Neural progenitor cell (in vitro differentiated cells): ENCODE measurements at places on chromosomes 16 and 17.

GRCh38 chr16:87725596-87726235 is 40.1 kb downstream of the KLHDC4 start:
- no peak for DNase-seq

- no peak for DNase-seq
Measured at GRCh38 chr16:1028524-1029258, 43.9 kb upstream of the SSTR5 start.

DNA sequence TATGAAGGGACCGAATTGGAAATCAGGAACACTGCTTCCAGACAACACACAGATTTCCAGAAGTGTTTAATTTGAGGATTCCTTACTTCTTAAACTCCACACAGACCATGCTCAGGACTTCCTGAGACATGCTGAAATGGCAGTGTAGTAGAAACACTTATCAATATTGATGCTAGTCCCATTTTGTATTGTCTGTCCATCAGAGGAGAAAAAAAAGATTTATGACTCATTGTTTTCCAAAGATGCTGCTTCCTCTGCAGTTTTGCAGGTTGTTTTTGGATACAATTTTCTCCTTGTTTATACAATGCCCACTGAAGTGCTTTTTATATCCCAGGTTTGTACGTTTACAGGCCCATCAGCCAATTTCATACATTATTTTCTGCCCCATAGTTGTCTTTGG is 68.3 kb upstream of the TANC2 start:
- DNase-seq = no peak

DNA sequence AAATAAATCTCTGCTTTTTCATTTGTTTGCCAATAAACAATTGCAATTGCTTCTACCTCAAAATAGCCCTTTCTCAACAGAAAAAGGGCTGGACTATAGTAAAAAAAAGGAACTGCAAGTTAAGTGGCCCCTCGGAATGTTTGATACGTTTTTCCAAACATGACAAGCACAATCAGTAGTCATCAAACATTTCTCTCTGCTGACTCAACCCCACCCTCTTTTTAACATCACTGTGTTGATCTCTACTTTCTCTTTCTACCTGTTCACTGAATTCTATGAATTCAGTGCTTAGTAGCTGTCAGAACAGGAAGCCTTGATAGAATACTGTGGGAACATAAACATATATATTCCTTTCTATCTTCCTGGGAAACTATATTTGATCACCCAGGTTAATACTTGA is 116.5 kb upstream of the AXIN2 start:
- DNase-seq = no peak

GRCh38 chr16:9934723-9935508 is 247.3 kb downstream of the GRIN2A start:
- no peak for DNase-seq

GRCh38 chr16:50566014-50566962 is 18.1 kb downstream of the NKD1 start:
- no peak for DNase-seq

DNA sequence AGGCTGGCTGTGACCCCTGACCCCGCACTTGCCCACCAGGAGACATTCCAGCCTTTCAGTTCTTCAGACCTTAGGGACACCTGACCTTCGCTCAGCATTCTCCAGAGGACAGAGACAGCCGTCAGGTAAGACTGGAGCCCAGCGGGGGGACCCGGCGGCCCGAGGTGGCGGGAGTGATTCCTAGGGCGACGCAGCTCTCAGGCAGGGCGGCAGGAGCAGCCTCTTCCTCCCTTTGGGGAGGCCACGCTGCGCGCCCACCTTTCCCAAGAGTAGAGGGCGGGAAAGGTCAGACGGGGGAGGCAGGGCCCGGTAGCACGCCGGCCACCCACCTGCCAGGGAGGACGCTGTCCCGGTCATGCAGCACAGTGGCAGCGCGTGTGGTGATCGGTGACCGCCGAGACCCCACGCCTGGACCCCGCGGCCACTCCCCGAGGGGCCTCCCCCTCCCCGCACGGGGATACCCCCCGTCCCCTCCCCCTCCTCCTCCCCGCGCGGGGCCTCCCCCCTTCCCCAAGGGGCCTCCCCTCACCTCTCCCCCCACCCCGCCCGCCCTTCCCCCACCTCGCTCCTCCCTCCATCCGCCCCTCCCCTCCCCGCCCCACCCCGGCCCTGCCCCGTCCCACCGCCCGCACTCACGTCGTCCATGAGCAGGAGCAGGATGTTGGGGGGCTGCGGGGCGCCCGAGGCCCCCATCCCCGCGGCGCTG is 472 bp downstream of the GALNS start:
- DNase-seq = peak; percentile 60

DNA sequence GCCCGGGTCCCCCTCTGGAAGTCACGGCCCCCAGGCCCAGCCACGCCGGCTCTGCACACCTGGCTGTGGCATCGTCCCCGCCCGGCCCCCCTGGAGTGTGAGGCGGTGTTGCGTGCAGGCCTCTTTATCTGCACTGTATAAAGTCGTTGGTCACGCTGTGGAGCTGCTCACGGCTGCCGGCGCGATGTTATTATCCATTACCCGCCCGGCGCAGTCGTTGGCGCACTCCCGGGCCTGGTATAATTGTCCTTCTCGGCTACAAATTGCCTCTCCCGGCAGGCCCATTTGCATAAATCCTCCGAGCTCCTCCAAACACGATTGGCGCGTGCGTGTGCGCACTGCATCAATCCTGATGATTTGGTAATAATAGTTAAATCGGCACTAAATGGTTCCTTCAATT is 57.8 kb downstream of the BAHCC1 start:
- no peak for DNase-seq

- DNase-seq = no peak
Measured at GRCh38 chr17:7881276-7882054, 7.1 kb upstream of the CHD3 start.

DNA sequence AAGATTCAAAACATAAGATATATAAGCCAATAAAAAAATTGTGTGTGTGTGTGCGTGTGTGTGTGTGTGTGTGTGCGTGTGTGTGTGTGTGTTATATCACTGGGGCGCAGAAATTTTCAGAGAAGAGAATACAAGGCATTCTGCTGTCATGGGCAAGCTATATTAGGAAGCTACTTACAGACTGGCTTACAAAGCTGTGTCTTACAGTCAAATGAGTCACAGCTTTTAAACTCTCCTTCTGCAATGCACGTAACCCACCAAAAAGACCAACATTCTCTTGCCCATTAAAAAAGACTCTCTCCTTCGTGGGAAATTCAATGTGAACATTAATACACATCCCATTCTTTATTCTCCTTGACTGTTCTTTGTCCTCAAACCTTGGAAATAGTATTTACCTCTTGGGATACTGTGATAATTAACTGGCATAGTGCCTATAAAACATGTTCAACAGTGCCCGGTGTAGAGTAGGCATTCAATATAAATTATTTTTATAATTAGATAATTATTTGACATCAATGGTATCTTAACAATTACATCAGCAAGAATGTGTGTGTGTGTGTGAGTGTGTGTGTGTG is 860.4 kb upstream of the SOX9 start:
- DNase-seq = no peak

DNA sequence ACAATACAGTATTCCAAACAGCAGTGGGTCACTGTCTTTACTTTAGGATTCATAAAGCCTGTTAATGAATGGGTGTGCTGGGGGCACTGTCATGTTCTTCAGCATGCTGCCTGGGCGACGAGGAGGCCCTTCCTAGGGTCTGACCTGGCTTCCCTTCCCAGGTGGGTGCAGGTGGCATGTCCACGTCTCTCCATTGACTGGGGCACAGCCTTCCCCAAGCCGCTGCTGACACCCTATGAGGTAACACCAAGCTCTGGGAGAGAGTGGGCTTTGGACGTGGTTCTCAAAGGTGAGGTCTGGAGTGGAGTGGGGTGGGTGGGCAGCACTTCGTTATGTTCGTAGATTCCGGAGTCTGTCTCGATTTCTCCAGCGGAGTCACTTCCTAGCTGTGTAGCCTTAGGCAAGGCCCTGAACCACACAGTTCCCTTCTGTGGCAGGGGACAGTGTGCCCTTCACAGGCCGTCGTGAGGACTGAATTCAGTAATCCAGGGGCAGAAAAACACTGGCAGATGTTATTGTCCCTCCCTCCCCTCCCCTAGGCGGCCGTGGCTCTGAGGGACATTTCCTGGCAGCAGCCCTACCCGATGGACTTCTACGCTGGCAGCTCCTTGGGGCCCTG is 771 bp upstream of the OVCA2 start:
- DNase-seq = no peak

DNA sequence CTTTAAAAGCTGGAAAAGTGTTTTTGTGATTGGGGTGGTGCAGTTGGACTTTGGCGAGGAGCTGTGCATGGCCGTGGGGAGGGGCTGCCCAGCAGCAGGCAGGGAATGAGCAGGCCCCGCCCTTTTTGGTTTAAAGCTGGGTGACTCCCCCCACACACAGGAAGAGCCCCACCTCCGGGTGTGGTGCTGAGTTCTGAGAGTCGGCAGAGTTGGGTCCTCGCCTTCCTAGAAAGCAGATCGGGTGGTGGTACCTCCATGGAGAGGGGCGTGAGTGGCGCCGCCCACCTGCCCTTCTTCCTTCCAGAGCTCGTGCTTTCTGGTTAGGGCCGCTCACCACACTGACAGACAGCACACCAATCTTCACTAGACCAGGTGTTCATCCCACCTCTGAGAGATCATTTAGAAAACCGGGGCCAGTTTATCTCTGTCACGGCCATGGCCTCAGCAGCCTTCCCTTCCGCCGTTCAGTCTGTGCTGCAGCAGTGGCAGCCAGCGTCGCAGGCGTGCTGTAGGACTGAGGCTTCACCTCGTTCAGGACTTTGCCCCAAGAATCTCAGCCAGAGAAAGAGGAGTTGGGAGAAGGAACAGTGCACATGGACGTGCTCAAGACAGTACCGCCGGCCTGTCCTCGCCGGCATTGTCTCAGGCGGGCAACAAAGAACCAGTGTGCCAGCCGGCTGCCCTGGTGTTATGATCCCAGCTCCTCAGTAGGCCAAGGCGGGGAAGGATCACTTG is 144.0 kb upstream of the CHMP6 start:
- no peak for DNase-seq

- peak; percentile 52 for DNase-seq
Measured at GRCh38 chr17:57256708-57257112, 387 bp downstream of the MSI2 start.

GRCh38 chr17:79943347-79944241 is 92.1 kb downstream of the TBC1D16 start:
- DNase-seq = no peak

GRCh38 chr16:59060207-59060606 is 326.1 kb upstream of the GOT2 start:
- no peak for DNase-seq

DNA sequence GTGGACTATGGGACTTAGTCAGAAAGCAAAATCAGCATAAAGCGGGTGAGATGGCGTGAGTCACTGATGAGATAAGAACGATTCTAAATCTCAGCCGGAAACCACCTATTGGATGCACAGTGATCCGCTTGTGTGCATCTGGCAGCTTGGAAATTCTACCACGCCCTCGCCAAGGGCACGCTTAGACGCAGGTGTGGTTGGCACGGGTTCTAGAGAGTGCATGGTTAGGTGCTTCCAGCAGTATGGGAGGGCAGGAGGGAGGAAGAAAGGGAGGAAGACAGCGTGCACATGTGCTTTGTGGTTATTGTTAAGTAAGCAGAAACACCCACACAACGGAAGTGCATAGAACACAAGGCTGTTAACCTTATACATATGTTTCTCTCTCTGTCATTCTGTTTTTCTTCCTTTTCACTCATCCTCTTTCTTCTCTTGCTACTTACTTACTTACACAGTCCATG is 374.0 kb upstream of the ASIC2 start:
- no peak for DNase-seq

DNA sequence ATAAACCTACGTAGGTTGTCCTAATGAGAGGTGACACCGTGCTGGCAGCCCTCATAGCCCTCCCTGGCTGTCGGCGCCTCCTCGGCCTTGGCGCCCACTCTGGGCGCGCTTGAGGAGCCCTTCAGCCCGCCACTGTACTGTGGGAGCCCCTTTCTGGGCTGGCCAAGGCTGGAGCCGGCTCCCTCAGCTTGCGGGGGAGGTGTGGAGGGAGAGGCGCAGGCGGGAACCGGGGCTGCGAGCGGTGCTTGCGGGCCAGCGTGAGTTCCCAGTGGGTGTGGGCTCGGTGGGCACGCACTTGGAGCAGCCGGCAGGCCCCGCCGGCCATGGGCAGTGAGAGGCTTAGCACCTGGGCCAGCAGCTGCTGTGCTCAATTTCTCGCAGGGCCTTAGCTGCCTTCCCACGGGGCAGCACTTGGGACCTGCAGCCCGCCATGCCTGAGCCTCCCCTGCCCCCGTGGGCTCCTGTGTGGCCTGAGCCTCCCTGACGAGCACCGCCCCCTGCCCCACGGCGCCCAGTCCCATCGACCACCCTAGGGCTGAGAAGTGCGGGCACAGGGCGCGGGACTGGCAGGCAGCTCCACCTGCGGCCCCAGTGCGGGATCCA is 40.1 kb upstream of the AMZ2 start:
- DNase-seq = no peak

DNA sequence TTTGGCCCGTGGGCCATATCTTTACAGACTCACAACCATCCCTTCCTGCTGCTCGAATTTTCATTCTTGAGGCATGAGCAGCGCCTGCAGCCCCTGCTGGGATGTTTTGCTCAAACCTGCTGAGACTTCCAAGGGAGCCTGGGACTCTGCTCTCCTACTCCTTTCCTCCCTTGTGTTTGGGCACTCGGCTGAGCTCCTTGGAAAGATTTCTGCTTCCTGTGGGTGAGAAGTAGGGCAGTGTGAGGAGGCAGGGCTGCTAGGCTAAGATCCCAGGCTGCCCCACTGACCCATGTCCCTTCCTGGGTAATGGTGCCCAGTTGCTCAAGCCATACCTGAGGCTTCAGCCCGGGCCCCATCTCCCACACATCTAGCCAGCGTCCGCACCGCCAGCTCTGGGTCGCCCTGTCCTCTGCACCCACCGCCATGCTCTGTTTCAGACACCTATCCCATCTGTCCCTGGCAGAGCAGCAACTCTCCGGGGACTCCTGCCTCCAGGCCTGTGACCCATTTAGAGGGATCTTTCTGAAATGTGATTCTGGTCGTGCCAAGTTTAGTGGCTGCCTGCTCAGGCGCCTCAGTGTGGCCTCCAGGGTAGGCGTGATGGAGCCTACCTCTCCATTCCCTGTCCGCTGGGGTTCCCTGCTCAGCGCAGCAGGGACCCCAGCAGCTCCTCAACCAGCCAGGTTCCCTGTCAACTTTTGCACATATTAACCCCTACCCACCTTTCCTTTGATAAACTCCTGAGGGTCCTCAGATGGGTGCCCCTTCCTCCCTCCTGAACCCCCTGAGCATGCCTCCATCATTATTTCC is 190.1 kb downstream of the CCDC182 start:
- no peak for DNase-seq

- peak; percentile 62 for DNase-seq
Measured at GRCh38 chr16:27242868-27243590, 25.5 kb downstream of the NSMCE1 start.

- no peak for DNase-seq
Measured at GRCh38 chr17:82483836-82484235, 25.3 kb downstream of the NARF start.

DNA sequence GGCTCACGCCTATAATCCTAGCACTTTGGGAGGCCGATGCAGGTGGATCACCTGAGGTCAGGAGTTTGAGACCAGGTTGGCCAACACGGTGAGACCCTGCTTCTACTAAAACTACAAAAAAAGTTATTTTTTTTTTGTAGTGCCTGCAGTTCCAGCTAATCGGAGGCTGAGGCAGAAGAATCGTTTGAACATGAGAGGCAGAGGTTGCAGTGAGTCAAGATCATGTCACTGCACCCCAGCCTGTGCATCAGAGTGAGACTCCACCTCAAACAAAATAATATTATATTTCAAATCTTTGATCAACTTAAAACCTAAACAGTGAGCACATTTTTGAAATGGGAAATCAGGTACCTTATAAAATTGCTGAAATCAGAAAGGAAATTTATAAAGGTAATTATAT is 36.5 kb downstream of the NCOR1 start:
- no peak for DNase-seq

- no peak for DNase-seq
Measured at GRCh38 chr17:79395066-79395465, 215.8 kb downstream of the RBFOX3 start.

- DNase-seq = no peak
Measured at GRCh38 chr17:78718575-78719208, 63.4 kb downstream of the CYTH1 start.
